ENCODE measurements at places on chromosomes 2 and 18.

- DNase-seq = no peak
Observed at GRCh38 chr2:174974131-174974530, 31.1 kb downstream of the CHN1 start.

- DNase-seq = peak; percentile 84
Observed at GRCh38 chr18:23716516-23716915, 27.3 kb downstream of the LAMA3 start.

GRCh38 chr2:54666131-54666633 is 57.3 kb upstream of the EML6 start:
- DNase-seq = peak; percentile 64

- peak; percentile 61 for DNase-seq
Observed at GRCh38 chr18:2410688-2411087, 160.6 kb downstream of the METTL4 start.

DNA sequence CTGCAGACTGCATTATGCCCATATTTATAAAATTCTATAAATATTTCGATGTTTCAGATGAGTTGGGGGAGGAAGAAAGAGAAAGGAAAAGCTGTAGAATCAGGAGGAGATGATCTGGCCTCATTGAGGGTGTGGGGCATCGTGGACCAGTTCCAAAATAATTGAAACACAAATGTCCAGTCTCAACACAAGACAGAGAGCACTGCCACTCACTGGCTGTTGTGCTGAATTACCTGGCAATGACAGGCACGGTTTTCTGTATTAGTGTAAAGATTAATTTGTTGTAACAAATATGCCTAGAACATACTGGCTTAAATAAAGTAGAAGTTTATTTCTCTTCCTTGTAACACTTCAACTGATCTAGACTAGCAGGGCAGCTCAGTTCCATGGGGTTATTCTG is 24.1 kb downstream of the POLE4 start:
- peak; percentile 55 for DNase-seq

DNA sequence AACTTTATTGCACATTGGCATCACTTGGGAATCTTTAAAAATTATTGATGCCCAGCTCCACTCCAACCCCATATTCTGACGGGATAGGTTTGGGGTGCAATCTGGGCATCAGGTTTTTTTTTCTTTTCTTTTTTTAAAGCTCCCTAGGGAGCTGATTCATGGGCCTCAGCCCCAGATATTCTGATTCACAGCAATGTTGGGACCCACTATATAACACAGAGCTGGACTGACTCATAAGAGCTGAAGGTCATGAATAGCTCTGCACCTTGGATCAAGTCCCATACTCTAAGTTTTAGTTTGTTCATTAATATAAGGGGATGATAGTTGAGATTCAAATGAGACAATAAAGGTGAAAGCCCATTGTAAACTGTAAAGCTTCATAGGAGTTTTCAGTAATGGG is 191.1 kb upstream of the REV1 start:
- DNase-seq = peak; percentile 53

DNA sequence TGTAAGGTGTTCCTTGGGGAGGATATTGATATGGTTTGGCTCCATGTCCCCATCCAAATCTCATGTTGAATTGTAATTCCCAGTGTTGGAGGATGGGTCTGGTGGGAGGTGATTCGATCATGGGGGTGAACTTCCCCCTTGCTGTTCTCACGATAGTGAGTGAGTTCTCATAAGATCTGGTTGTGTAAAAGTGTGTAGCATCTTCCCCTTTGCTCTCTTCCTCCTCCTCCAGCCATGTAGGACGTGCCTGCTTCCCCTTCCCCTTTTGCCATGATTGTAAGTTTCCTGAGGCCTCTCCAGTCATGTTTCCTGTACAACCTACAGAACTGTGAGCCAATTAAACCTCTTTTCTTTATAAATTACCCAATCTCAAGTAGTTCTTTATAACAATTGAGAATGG is 458.7 kb downstream of the LPIN1 start:
- DNase-seq = no peak

- DNase-seq = no peak
Observed at GRCh38 chr2:105399207-105399861, 483 bp upstream of the FHL2 start.

GRCh38 chr2:241814393-241814642 is 5.3 kb downstream of the NEU4 start:
- no peak for DNase-seq
